Activated T-helper 1 cell treated with anti-CD3 and anti-CD28 coated beads, Interleukin-2, amount 50 U/mL, for 16 hours (primary cell): ENCODE measurements at places on chromosomes 12 and 14.

DNA sequence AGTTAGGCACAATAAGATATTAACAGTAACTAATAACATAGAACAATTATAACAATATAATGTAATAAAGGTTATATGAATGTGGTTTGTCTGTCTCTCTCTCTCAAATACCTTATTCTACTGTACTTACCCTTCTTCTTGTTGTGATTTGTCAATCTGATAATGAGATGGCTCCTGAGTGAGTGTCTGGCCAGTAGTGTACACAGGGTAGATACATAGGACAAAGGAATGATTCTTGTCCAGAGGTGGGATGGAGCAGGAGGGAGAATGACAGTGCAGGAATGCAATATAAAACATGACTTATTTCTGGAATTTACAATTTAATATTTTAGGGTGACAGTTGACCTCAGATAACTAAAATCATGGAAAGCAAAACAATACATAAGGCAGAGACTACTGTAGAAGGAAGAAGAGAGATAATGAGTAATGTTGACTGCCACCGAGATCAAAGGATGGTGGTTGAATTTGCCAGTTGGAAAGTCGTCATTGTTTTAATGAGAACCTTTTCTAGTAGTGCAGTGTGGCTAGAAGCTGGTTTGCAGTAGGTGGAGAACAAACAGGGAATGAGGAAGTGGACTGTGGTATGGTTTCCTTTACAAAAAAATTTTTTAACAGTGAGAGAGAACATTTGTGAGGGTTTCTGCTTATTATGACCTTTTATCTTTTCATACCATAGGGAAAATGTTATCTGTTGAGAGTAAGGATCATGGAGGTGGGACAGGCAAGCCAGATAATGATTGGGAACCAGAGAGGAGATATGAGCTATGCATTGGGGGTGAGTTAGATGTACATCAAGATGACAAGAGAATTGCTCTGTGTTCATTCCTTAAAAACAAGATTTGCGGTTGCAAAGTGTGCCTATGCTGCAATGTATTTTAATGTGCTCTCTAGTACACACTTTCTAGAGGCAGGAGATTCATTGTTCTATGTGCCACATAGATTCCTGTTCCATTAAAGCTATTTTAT, 458.3 kb downstream of the BTG1 start:
- DNase-seq = no peak

GRCh38 chr12:45483571-45483970, 245.9 kb upstream of the ARID2 start:
- DNase-seq = no peak

DNA sequence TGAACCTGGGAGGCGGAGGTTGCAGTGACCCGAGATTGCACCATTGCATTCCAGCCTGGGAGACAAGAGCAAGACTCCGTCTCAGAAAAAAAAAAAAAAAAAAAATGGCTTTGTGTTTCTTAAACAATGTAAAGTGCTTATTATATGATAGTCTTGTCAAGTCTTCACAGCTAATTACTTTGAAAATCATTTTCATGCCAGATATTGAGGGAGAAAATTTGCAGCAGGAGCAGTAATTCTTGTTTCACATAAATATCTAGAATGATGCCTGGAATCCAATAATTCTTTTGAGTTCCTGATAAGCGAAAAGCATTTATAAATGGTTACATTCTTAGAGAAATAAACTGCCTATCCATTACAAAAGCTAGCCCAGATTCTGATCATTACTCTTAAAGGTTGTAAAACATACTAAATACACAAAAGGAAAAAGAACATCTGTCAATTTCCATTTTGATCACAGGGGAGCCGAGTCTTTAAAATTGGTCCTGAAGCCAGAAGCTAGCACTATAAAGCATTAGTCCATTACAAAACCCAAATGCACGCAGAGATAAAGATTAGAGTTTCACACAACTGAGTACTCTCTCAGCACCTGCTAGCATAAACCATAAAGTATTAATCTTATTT, 50.3 kb downstream of the IFT81 start:
- no peak for DNase-seq

DNA sequence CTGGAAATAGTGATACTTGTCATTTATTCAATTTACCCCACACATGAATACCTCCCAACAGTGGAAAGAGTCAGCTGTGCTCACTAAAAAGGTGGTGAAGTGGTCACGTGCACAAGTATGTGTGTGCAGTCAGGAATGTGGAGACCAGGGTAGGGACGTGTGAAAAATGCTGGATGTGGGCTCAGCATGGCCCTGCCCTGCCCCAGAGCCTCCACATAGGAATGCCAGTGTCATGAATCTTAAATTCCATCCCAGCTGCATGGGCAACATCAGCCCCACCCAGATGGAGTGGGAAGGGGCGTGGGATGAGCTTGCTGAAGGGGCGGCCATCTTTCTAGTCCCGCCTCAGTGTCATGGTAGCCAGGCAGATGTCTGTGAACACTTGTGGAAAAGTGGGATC, 87.7 kb downstream of the C12orf75 start:
- no peak for DNase-seq

DNA sequence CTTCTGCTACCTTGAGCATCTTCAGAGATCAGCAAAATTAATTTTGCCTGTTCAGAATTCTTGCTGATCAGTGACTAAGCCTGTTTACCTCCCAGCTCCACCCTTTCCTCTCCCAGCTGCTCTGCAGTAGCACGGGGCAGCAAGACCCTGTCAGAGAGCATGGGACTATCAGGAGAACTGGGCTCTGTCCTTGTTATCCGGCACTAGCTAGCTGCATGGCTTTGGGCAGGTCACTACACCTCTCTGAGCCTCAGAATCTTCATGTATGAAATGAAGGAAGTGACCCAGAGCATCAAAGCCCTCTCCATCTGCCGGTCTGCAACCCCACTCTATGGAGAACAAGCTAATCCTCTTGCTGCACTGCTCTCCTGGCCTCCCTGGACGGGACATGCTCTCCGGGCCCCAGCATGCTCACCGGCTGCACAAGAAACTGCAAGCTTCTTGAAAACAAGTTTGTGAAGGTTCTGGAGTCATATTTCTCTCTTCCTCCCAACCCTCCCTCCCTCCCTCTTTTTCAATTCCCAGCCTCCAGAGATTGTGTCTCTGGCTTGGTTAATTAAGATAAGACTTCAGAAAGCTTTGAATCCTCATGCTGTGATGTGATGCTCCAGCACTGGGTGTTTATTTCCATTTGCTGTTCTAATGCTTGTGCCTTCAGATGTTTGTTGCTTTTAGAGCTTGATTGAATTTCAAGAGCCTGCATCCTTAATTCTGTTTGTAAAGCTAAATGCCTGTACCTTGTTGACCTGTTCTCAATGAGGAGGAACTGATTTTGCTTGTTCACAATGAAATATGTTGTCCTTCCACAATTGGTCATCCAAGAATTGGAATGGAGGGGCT, 101.1 kb downstream of the CRACR2A start:
- no peak for DNase-seq

DNA sequence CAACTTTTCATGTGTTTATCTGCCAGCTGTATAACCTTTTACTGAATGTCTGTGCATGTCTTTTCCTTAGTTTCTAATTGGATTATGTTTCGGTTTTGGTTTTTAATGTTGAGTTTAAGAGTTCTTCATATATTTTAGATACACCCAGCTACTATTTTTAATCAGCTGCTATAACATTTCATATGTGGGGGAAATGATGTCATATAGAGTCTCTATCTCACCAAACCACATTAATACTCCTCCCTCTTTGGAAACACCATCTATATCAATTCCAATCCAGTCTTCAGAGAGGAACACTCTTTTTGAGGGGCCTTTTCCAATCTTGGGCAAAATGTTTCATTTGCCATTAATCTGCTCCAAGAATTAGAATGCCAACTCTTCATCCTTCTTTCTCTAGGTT, 28.5 kb upstream of the GCH1 start:
- DNase-seq = no peak

DNA sequence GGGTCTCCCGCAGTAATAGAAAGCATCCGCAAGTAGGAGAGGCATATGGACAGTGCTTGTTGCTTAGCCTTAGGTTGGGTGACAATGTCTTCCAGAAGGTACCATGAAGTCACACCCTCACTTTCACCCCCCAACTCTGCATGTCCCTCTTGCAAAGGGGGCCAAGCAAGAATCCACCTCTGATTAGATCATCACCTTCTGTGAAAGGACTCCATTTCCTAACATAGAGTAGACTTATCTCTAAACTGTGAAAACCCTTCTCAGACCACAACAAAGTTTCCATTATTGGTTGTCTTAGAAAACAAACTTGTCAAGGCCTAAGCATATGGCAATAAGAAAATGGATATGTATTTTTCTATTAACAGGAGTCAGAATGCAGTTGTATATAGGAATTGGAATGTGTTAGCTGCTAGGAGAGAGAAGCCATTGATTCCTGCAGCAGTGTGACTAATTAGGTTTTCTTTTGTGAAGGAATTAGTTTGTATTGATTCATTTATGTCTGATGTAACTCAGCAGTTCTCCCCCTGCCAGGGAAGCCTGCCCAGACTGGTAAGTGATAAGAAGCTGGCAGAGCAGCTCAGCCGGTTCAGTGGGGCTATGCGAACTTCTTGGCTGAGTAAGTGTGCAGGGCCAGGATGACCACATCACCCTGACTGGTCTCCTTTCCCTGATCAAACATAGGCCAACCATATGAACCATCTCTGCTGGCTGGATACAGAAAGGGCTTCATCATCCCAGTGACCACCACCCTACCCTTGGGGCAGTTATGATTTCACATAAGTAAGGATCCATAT, 107.3 kb upstream of the CCDC196 start:
- no peak for DNase-seq

DNA sequence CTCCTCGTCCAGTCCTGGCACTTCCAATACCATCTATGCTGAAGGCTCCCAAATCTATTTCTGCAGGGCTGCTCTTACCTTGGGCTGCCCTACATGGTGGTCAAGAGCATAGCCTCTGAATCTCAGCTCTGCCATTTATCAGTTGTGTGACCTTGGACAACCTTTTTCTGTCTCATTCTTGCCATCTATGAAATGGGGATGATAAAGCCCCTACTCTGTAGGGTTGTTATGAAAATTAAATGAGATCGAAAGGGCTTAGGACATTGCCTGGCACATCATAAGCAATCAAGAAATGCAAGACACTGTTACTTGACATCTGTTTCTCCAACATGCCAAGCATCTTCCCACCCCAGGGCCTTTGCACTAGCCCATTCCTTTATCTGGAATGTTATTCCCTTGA, 45.5 kb upstream of the GPATCH2L start:
- no peak for DNase-seq
